ENCODE measurements at places on chromosomes 1 and 21.

- DNase-seq: no peak
Observed at GRCh38 chr1:116510361-116510760, 60.5 kb downstream of the CD58 start.

DNA sequence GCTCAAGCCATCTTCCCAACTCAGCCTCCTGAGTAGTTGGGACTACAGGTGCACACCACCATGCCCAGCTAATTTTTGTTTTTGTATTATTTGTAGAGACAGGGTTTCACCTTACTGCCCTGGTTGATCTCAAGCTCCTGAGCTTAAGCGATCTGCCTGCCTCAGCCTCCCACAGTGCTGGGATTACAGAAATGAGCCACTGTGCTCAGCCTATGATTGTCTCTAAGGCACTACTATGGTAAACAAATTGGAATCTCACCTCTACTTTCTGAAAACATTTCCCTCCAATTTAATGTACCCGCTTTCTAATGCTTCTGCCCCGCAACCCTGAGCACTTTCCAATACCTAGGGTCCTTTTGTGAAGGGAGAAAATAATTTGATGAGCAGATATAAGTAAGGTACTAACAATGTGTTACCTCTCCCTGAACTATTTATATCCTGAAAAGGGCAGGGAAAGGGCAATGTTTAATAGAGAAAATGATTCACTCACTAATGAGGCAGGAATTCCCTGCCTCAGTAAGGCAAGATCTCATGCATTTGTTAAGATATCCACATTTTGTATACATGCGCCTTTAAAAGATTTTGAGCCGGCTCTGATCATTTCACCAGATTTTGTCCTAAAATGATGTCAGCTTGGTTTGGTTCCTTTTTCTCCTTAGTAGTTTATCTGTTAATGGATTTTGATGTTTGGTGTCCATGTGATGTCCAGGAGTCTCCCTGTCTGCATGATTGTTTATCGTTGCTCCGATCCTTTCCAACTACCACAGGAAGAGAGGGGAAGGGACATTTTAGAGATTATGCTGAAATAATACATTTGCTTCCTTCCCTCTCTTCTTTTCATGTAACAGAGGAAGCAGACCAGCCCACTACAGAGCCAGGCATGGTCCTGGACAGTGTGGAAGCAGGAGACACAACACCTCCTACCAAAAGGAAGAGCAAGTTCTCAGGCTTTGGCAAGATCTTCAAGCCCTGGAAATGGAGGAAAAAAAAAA, 47.3 kb upstream of the RCC1 start:
- DNase-seq: no peak

DNA sequence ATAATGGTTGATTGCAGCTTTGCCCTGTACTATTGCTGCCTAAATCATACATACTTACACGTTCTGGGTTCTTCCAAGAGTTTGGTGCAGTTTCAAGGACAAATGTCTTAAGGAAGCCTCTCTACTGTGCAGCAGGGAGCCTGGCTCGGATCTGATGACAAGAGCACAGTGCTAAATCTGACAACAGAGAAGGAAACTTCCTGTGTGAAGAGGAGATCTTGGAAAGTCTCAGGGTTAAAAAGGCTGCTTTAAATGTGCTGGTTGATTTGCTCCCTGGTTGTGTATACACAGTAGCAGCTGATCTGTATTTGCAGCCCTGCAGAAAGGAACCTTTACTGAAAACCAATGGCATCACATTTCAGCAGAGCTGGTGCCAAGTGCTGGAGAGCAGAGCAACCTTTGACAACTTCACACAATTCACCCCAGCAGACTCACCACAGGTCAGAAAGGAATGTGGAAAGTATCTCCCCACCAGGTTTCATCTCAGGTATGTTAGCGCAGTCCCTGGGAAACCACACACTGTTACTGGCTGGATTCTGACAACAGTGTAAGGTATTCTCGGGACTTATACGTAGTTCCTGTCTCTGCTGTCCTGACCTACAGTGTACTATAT, 355.0 kb upstream of the ESRRG start:
- no peak for DNase-seq

GRCh38 chr1:223344491-223344890, 19.5 kb downstream of the SUSD4 start:
- no peak for DNase-seq

All from CD4-positive, alpha-beta T cell treated with Interleukin-15 for 4 hours (primary cell).